Uterus (tissue), 4 donors: ENCODE measurements at places on chromosomes 3 and 15. TPM values are rescaled to one million over a fixed set of nuclear protein-coding genes. Genes with fewer than 3 reads are reported as not detected.

DNA sequence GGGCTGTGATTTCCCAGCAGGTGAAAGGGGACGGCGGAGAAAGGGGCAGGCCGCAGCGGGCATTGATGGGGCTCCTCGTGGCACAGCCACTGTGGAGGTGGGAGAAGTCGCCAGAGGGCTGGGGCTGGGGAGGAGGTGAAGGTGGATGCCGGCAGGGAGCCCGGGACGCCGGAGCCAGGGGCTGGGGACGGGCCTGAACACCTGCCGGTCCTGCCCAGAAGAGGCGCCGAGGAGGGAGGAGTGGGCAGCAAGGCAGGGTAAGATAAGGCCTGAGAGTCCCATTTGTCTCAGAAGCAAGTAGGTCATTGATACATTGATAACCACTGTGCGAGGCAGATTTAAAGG, 571 bp upstream of the RARRES1 start:
- no peaks in the 10 kb centered on the region for H3K27me3 ChIP-seq
- no peaks in the 10 kb centered on the region for H3K36me3 ChIP-seq
- H3K4me3 ChIP-seq, result peak overlapping the region; percentile 39
- H3K4me1 ChIP-seq, result peaks cover 7% of the 10 kb centered on the region

The EDEM1 gene
- total RNA-seq, result 27.1 TPM

DNA sequence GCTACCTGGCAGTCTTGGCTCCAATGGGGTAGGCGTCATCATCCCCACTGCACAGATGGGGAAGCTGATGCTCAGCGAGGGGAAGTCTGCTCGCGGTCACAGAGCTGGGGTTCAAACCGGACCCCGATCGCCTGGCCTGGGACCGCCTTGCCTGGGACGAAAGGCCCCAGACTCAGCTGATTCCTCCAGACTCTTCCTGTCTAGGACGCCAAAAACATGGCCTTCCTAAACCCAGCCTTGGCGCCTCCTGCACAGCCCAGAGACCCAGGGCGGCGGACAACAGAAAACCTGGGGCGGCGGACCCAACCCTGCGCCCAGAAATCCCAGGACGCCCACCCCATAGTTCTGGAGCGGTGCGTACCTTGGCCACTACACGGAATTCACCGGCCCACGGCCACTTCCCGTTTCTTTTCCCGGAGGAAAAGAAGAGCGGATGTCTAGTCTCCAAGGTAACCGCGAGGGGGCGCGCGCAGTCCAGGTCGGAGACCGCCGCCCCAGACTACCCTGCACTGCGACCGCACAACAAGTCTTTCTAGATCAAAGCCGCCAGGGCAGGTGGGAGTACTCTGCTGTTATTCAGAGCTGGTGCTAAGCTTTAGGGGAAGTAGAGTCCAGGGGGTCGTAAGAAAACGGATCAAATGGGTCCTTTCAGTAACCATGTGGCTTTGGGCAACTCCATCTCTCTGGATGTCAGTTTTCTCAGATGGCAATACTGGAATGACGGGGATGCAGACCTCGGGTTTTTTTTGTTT, 4.9 kb upstream of the IL17RD start:
- H3K36me3 ChIP-seq, result no peaks in the 10 kb centered on the region
- no peaks in the 10 kb centered on the region for H3K4me1 ChIP-seq
- no peak overlapping the region for H3K27ac ChIP-seq
- peak; percentile 77 for DNase-seq
- no peaks in the 10 kb centered on the region for H3K27me3 ChIP-seq

The CPA3 gene
- 2.4 TPM for total RNA-seq

The MOBP gene
- 0.43 TPM for total RNA-seq

GRCh38 chr3:73828348-73828747, 203.6 kb upstream of the PDZRN3 start:
- H3K4me1 ChIP-seq, result no peaks in the 10 kb centered on the region
- H3K27me3 ChIP-seq, result no peaks in the 10 kb centered on the region
- no peak overlapping the region for H3K4me3 ChIP-seq
- peak overlapping the region; percentile 61 for H3K27ac ChIP-seq

The ROPN1 gene
- not detected for total RNA-seq

GRCh38 chr15:60413231-60413824, 15.5 kb upstream of the ANXA2 start:
- no peaks in the 10 kb centered on the region for H3K4me1 ChIP-seq
- no peaks in the 10 kb centered on the region for H3K27me3 ChIP-seq
- no peak overlapping the region for H3K4me3 ChIP-seq
- H3K36me3 ChIP-seq, result no peaks in the 10 kb centered on the region
- H3K27ac ChIP-seq, result no peak overlapping the region
- DNase-seq, result no peak

The KCNMB3 gene
- total RNA-seq, result 0.26 TPM

The AGTR1 gene
- 5.4 TPM for total RNA-seq

The GOLGA8J gene
- total RNA-seq, result not detected

DNA sequence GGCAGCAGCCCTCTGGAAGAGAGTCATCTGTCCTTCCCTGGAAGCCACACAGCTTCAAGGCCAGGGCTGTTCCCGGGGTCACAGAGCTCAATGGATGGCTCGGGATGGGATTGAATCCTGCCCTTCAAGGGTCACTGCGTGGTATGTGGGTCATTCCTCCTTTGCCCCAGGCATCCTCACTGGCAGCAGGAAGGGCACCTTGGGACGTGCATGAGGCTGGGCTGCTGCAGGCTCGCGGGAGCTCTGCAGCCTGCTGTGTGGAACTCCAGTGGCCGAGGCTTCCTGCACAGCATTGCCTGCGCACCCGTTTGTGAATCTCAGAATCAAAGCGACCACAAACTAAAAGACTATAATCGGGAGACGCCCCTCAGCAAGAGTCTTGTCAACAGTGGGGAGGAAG, 60.7 kb downstream of the PCSK6 start:
- no peak for DNase-seq
- no peak overlapping the region for H3K4me3 ChIP-seq
- H3K27ac ChIP-seq, result no peak overlapping the region
- no peaks in the 10 kb centered on the region for H3K4me1 ChIP-seq

DNA sequence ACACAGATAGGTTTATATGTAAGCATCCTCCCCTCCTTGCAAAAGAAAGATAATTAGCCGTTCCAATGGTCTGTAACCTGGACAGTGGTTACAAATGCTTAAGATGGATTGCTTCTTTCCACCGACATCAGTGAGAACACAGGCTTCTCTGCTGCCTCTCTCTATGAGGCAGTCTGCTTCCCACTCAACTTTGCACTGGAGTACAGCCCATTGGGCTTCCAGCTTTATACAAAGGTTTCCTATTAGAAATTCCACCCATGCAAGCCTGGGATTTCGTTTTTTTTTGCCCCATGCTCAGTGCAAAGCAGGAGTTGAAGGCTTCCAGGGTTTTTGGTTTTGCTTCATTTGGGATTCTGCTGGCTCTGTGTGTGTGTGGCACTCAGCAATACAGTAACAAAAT, 47.3 kb upstream of the C3orf22 start:
- H3K36me3 ChIP-seq, result no peaks in the 10 kb centered on the region
- no peaks in the 10 kb centered on the region for H3K27me3 ChIP-seq
- no peaks in the 10 kb centered on the region for H3K4me1 ChIP-seq
- no peak overlapping the region for H3K27ac ChIP-seq

DNA sequence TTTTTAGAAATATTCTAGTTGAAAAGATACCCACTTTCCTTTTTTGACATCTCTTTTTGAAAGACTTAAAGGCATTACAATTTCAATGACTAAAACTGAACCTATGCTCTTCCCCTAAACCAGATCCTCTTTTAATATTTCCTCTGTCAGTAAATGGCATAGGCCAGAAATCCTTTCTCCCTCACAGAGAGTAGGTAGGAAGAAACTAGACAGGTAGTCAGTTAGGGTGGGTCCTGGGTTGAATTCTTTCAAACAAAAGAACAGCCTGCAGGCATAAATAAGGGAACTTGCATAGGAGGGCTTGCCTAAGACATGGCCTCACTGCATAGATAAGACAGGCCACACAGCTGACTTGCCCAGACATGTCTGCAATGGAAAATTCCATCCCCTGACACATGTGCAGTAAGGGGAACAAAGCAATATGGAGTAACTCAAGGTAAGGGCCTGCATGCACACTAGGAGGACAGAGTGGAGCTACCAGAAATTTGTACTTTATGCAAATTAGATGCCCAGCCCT, 23.1 kb downstream of the PLSCR5 start:
- DNase-seq, result no peak
- H3K36me3 ChIP-seq, result no peaks in the 10 kb centered on the region
- H3K4me3 ChIP-seq, result no peak overlapping the region
- H3K4me1 ChIP-seq, result no peaks in the 10 kb centered on the region
- no peaks in the 10 kb centered on the region for H3K27me3 ChIP-seq
- no peak overlapping the region for H3K27ac ChIP-seq

The CFAP92 gene
- total RNA-seq, result not detected

- no peak overlapping the region for H3K4me3 ChIP-seq
- no peak for DNase-seq
- H3K27ac ChIP-seq, result no peak overlapping the region
- no peaks in the 10 kb centered on the region for H3K27me3 ChIP-seq
- no peaks in the 10 kb centered on the region for H3K4me1 ChIP-seq
Observed at GRCh38 chr15:90599644-90600043, 69.9 kb downstream of the CRTC3 start.

DNA sequence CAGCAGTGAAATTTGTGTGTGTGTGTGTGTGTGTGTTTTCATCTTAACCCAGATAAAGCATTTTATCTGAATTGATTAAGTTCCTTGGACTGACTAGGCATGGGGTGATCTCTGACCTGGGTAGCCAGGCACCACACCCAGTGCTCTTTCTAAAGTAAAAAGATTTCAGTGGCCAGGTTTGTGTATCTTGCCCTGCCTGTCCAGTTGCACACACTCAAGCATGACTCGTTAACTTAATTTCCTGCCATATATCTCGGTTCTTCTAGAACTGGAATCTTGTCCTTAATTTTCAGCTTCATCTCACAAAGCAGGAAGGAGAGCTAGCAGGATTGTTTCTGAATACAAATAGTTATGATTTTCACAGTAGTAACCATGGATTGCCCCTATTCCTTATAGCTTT, 17.0 kb downstream of the TM4SF18 start:
- no peak overlapping the region for H3K27ac ChIP-seq
- H3K36me3 ChIP-seq, result no peaks in the 10 kb centered on the region
- no peaks in the 10 kb centered on the region for H3K27me3 ChIP-seq
- no peak for DNase-seq

The GOLGA6L9 gene
- 6.6 TPM for total RNA-seq

The SNX33 gene
- 15.1 TPM for total RNA-seq

The C2CD4A gene
- not detected for total RNA-seq

DNA sequence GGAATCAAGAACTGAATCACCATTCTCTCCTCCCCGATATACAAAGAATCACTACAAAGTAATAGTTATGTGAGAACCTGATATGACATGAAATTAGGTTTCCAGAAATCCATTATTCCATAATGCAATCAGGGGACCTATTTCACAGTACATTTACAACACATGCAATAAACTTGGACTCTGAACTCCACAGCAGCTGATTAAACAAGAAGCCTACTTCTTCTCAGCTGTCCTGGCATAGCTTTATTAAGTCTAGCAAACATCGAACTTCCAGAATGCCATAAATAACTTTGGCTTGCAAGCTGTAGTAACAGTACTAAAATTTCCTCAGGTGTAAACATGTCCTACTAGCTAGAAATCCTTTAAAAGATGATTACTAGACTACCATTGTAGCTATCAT, 17.8 kb downstream of the PDCD10 start:
- DNase-seq, result no peak
- no peaks in the 10 kb centered on the region for H3K27me3 ChIP-seq
- no peak overlapping the region for H3K27ac ChIP-seq
- no peak overlapping the region for H3K4me3 ChIP-seq
- no peaks in the 10 kb centered on the region for H3K4me1 ChIP-seq
- H3K36me3 ChIP-seq, result no peaks in the 10 kb centered on the region

The FBXO22 gene
- total RNA-seq, result 23.7 TPM

DNA sequence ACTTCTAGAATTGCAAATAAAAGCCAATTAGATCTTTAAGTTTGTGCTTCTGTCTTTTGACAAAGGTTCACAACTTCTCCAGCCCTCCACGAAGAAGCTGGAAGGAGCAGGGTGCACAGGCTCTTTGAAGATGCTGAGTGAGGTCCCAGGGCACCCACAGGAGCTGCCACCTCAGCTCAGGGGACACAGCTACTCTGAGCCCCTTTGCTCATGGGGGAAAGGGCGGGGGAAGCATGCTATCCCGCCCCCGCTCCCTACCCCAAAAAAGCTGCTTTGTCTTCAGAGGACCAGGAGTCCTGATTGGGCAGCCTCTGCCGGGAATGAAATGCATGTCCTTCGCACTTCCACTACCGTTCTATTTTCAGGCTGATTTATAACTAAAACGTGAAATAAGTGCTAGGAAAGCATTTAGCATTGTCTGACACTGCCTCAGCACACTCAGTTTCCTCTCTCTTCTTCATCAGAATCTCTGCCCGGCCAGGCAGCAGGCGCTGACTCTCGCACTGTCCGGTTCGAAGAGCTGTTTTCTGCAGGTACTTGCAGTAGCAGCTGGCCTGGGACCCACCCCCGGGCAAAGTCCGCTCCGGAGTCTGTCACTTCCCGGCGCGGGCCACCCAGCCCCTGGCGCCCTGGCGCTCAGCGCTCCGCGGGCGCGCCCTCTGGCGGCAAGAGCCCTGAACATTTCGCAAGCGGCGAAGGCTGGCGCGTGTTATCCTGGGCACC, 45.5 kb upstream of the KLHL25 start:
- H3K36me3 ChIP-seq, result no peaks in the 10 kb centered on the region
- H3K4me1 ChIP-seq, result no peaks in the 10 kb centered on the region
- peak; percentile 82 for DNase-seq
- no peak overlapping the region for H3K27ac ChIP-seq
- no peaks in the 10 kb centered on the region for H3K27me3 ChIP-seq

DNA sequence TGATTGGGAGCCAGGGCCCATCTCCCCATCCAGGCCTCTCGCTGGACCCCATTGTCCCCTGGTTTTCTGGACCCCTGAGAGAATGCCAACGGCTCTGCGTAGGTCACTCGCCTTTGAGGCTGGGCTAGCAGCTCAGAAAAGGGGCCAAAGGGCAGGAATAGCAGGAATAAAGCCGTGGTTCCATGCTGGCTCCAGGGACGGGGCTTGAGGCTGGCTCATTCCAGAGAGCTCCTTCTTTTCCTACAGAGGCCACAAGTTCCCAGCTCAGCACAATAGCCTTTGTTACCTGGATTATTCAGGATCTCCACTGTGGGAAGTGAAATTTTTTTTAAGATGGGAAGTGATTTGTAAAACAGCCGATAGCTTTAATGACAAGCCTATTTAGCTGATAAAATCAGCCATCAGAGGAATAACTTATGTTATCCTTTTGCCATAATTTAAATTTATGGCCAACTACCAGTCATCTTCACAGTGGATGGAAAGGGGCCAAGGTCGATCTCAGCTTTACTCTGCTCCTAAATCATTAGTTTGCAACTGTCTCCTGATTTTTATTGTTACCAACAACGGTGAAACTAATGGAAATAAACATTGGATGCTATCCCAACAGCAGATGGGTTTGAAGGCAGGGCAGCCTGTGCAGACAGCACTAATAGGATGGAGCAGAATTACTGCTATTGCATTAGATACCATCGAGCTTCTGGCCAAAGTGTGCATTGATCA, 124.3 kb downstream of the TMEM266 start:
- DNase-seq, result no peak
- H3K4me1 ChIP-seq, result no peaks in the 10 kb centered on the region
- H3K36me3 ChIP-seq, result no peaks in the 10 kb centered on the region
- no peak overlapping the region for H3K27ac ChIP-seq
- no peaks in the 10 kb centered on the region for H3K27me3 ChIP-seq
- no peak overlapping the region for H3K4me3 ChIP-seq
